Umbilical cord (tissue), 2 donors: ENCODE measurements at places on chromosomes 6 and 20. TPM values are rescaled to one million over a fixed set of nuclear protein-coding genes. Genes with fewer than 3 reads are reported as not detected.

SYNCRIP gene
- 69.6 TPM for total RNA-seq

CD40 gene
- 5.8 TPM for total RNA-seq

RHAG gene
- total RNA-seq, result not detected

MYCT1 gene
- 3.1 TPM for total RNA-seq

RAB44 gene
- total RNA-seq, result not detected

FRK gene
- total RNA-seq, result 2.6 TPM

LPA gene
- total RNA-seq, result 0.24 TPM

WFDC12 gene
- not detected for total RNA-seq

SLX4IP gene
- 7.7 TPM for total RNA-seq

HLA-DOB gene
- total RNA-seq, result not detected
